ENCODE measurements at places on chromosomes 4 and X. TPM values are rescaled to one million over a fixed set of nuclear protein-coding genes. Genes with fewer than 3 reads are reported as not detected.

DNA sequence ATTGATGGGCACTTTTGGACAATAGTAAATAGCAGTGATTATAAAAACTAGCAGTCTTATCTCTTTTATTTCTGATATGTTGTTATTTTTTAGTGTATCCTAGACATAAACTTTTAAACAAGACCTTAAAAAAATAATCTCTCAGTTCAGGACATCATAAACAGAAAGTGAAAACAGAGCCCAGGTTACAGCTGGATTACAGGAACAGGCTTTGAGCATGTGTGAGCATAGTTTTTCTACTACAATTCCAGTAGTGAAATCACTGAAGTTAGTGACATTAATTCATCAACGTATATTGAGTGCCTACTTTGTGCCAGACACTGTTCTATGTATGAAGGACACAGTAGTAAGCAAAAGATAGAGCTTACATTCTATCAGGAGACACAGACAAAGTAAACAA is 16.9 kb downstream of the TRIM75 start:
- no peaks in the 10 kb centered on the region for H3K4me1 ChIP-seq
- no peak overlapping the region for H3K27ac ChIP-seq
- H3K4me3 ChIP-seq: no peak overlapping the region
- no peaks in the 10 kb centered on the region for H3K27me3 ChIP-seq
- H3K36me3 ChIP-seq: no peaks in the 10 kb centered on the region

- no peaks in the 10 kb centered on the region for H3K27me3 ChIP-seq
- DNase-seq: no peak
- H3K4me3 ChIP-seq: no peak overlapping the region
- H3K36me3 ChIP-seq: no peaks in the 10 kb centered on the region
- no peaks in the 10 kb centered on the region for H3K4me1 ChIP-seq
- H3K27ac ChIP-seq: no peak overlapping the region
Measured at GRCh38 chr4:73653695-73654106, 33.5 kb upstream of the RASSF6 start.

Gene HSD17B13
- total RNA-seq: not detected

DNA sequence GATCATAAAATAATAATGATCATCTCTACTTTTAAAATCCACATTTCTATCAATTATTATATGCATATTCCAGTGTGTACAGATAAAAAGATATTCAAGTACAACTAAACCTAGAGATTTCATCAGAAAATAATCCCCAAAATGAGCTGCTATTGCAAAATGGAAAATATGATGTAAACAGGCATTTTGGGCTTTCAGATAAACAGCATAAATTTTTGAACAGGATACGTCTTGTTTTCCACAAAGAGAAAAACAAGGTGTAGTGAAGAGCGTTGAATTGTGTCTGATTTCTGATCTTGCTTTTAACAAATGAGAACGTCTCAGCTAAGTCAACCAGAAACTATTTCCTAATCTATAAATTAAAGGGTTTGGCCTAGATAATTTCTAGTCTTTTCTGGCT is 349.6 kb upstream of the FTHL17 start:
- no peaks in the 10 kb centered on the region for H3K4me1 ChIP-seq
- H3K4me3 ChIP-seq: no peak overlapping the region
- H3K27ac ChIP-seq: no peak overlapping the region

DNA sequence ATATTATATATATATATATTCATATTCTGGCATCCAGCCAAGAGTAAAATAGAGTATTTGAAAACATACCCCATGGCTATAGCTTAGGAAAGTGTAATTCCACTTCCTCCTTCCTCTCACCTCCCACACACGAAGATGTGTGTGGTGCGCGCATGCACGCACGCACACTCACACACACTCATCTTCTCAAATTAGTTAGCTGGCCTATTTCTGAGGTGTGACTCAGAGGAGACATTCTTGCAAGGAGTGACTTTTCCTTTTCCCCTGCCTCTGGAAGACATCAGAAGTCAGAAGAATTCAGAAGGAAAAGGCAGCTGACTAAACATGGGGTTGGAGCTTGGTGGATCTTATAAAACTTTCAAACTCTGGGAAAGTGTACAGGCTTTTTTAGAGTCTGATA is 8.8 kb downstream of the ENPEP start:
- no peaks in the 10 kb centered on the region for H3K36me3 ChIP-seq
- H3K4me3 ChIP-seq: no peak overlapping the region

GRCh38 chr4:159684061-159684460 is 581.2 kb downstream of the RAPGEF2 start:
- H3K27me3 ChIP-seq: no peaks in the 10 kb centered on the region
- no peaks in the 10 kb centered on the region for H3K36me3 ChIP-seq
- H3K27ac ChIP-seq: no peak overlapping the region
- no peak overlapping the region for H3K4me3 ChIP-seq
- DNase-seq: no peak

DNA sequence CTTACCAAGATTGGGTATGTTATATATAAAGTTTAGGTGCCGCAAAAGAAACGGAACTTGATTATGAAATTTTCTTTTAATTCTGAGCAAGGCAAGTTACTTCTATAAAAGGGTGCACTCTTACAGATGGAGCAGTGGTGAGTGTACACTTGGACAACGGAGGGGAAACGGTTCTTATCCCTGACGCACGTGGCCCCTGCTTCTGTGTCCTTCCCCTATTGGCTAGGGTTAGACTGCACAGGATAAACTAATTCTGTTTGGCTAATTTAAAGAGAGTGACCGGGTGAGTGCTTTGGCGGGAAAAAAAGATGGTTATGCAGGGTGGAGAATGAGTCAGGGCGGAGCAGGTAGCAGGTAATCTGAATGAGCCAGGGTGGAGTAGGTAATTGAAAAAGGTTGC is 149.5 kb downstream of the GC start:
- no peak overlapping the region for H3K27ac ChIP-seq
- no peak for DNase-seq
- H3K4me1 ChIP-seq: no peaks in the 10 kb centered on the region
- no peak overlapping the region for H3K4me3 ChIP-seq
- no peaks in the 10 kb centered on the region for H3K36me3 ChIP-seq
- no peaks in the 10 kb centered on the region for H3K27me3 ChIP-seq

Gene STARD8
- total RNA-seq: 13.1 TPM

- H3K36me3 ChIP-seq: no peaks in the 10 kb centered on the region
- H3K4me3 ChIP-seq: no peak overlapping the region
- H3K27ac ChIP-seq: no peak overlapping the region
- H3K27me3 ChIP-seq: no peaks in the 10 kb centered on the region
- no peak for DNase-seq
Measured at GRCh38 chr4:37095925-37096324, 148.6 kb upstream of the NWD2 start.

Gene FGFR3
- 6.4 TPM for total RNA-seq

Gene BST1
- total RNA-seq: 7.7 TPM

DNA sequence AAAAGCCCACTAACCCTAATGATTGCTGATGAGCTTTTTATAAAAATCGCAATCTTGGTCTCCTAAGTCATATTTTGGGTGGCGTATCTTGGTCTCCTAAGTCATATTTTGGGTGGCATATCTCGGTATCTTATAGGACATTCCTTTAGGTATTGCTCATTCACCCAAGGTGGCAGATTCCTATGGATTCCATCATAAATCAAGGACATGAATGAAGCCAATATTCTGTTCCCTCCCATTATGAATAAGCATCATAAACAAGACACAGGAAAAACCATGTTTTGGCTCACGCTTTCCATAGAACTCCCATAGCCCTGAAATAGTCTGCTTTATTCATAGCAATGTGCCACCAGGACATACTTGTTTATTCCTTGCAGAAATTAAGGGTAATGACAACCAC is 95.0 kb upstream of the CD99 start:
- no peak for DNase-seq
- no peaks in the 10 kb centered on the region for H3K4me1 ChIP-seq

DNA sequence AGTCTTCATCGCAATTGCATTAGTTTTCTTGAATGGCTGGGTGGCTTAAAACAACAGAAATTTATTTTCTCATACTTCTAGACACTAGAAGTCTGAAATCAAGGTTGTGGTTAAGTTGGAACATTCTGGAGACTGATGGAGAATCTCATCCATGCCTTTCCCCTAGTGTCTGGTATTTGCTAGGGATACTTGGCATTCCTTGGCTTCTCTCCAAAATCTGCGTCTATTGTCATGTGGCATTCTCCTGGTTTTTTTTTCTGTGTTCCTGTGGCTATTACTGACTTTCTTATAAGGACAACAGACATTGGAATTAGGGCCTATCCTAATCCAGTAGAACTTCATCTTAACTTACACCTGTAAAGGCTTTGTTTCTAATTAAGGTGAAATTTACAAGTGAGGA is 272.8 kb upstream of the EPHA5 start:
- no peaks in the 10 kb centered on the region for H3K36me3 ChIP-seq
- H3K27ac ChIP-seq: no peak overlapping the region
- H3K4me1 ChIP-seq: no peaks in the 10 kb centered on the region
- H3K27me3 ChIP-seq: no peaks in the 10 kb centered on the region
- no peak overlapping the region for H3K4me3 ChIP-seq
- no peak for DNase-seq

DNA sequence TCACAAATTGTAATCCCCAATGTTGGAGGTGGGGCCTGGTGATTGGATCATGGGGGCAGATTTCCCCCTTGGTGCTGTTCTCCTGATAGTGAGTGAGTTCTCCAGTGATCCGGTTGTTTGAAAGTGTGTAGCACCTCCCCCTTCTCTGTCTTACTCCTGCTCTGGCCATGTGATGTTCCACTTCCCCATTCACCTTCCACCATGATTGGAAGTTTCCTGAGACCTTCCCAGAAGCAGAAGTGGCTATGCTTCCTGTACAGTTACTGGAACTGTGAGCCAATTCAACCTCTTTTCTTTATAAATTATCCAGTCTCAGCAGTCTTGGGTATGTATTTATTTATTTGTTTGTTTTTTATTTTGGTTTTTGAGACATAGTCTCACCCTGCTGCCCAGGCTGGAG is 143.2 kb downstream of the CPE start:
- H3K4me3 ChIP-seq: no peak overlapping the region
- H3K36me3 ChIP-seq: no peaks in the 10 kb centered on the region
- H3K27me3 ChIP-seq: no peaks in the 10 kb centered on the region
- H3K4me1 ChIP-seq: no peaks in the 10 kb centered on the region

DNA sequence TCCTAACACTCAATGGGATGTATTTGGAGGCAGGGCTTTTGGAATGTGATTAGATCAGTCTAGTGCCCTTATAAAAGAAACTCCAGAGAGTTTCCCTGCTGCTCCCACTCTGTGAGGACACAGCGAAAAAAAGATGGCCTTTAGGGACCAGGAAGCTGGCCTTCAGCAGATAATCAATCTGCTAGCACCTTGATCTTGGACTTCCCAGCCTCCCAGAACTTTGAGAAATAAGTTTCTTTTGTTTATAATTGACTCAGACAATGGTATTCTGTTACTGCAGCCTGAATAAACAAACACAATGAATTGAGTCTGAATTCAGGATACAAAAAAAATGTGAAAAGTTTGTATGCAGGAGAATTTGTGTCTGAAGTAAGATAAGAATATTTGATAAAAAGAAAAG is 842.1 kb downstream of the FSTL5 start:
- H3K4me3 ChIP-seq: no peak overlapping the region
- H3K27me3 ChIP-seq: no peaks in the 10 kb centered on the region
- DNase-seq: no peak
- no peaks in the 10 kb centered on the region for H3K36me3 ChIP-seq
- no peak overlapping the region for H3K27ac ChIP-seq

- H3K27me3 ChIP-seq: no peaks in the 10 kb centered on the region
- no peaks in the 10 kb centered on the region for H3K4me1 ChIP-seq
- no peak overlapping the region for H3K27ac ChIP-seq
Measured at GRCh38 chr4:46676364-46676763, 232.7 kb downstream of the COX7B2 start.

Gene F8A2
- not detected for total RNA-seq

DNA sequence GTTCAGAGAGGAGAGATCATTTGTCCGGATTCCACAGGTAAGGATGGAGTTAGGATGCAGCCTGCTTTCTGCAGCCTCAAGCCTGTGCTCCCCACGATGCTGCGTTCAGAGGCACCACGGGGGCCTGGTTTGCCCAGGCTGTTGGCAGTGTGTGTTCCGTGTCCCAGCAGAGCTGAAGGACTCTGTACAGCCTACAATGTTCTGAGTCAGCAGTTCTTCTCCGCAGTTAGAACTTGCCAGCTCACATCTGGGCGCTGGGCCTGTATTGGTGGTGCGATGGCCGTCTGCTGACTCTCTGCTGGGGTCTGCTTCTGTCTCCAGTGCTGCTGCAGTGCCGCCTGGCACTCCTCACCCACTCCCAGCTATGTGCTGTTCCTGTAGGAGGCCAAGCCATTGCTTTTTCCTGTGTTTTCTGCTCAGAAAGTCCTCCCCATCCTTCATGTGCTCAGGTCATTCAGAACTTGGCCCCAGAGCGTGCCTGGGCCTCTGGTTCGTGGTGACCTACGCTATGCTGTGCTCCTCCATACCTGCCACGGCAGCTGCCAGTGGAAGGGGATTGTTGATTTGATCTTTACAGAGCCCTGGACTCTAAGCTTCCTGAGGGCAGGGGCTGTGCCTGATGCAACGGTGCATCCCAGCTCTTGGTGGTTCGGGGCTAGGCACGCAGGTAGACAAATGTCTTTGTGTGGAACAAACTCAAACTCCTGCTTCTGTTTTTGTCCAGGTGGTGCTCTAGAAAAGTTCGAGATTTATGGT is 42.6 kb upstream of the TADA2B start:
- no peaks in the 10 kb centered on the region for H3K27me3 ChIP-seq
- DNase-seq: no peak
- no peak overlapping the region for H3K27ac ChIP-seq
- no peaks in the 10 kb centered on the region for H3K36me3 ChIP-seq

Gene SLC10A4
- total RNA-seq: not detected

DNA sequence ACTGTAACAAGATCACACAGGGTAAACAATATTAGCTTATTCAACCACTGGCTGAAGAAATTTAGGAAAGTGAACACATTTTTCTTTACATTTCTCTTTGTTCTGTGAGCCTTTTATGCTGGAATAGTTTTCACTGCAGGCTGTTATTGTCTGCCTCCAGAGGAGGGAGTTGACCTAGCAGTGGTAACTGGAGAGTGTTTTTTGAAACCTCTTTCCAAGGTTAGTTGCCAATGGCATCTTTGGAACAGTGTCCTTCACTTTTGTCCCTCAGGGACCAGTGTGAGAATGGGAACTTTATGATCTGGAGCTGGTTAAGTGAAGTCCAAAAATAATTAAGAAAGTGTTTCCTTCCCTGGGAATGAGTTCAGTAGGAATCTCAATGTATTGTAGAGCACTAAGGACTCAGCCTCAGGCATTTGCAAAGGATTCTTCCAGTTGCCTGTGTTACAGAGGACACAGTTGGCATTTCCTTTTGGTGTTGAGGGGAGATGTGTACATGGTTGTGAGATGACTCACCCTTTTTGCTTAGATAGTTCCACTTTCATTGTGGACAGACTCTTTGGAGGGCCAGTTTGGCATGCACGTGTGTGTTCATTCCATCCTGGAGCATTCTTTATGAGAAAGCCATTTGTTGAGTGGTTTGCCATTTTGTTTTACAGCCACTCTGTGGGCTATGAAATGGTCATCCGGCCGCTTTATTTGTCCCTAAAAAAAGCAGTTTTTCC is 61.3 kb downstream of the AR start:
- no peaks in the 10 kb centered on the region for H3K4me1 ChIP-seq
- DNase-seq: no peak
- H3K27me3 ChIP-seq: no peaks in the 10 kb centered on the region
- H3K27ac ChIP-seq: no peak overlapping the region
